Stimulated activated CD4-positive, alpha-beta T cell treated with anti-CD3 and anti-CD28 coated beads, TNF-alpha, amount 100 ng/mL, for 48 hours (primary cell): ENCODE measurements at places on chromosomes 5 and 9.

DNA sequence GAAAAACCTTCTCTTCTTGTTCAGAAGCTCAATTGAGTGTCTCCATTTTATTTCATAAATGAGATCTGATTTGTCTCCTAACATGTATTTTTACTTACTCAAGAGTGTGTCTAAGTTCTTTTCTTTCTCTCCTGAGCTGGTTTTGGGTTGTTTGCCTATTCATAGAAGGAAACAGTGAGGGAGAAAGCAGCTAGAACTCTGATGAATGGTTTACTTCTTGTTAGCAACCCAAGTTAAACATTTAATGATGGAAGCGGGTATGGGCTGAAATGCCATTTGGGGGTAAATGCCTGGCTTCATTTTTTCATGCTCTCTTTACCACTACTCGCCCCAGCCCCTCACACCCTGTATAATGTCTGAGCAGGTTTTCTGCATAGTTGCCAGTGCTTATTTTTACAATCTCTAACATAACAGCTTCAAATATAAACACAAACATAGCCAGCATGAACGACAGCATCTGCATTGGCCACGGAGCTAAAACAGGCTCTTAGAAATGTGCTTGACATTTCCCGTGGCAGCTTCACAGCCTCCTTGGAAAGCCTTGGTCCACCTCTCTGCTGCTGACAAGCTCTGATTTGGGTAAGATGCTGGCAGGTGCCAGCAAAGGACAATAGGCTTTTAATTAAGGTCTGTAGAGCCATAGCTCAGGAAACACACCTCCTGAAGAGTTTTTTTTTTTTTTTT, 321.1 kb downstream of the ARHGEF28 start:
- DNase-seq, result no peak

DNA sequence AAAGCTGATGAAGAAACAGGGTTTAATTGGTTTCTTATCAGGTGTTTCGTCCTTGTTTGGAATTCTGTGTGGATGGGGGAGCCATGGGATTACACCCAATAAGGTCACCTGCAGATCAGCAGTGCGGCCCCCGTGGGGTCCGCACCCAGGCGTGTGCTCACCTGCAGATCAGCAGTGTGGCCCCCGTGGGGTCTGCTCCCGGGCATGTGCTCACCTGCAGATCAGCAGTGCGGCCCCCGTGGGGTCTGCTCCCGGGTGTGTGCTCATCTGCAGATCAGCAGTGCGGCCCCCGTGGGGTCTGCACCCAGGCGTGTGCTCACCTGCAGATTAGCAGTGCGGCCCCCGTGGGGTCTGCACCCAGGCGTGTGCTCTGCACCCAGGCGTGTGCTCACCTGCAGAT, 41.7 kb upstream of the CEP72 start:
- DNase-seq, result no peak

GRCh38 chr5:23727271-23727670, 219.9 kb downstream of the PRDM9 start:
- DNase-seq, result no peak

GRCh38 chr5:16572289-16573015, 44.3 kb downstream of the RETREG1 start:
- DNase-seq, result no peak

DNA sequence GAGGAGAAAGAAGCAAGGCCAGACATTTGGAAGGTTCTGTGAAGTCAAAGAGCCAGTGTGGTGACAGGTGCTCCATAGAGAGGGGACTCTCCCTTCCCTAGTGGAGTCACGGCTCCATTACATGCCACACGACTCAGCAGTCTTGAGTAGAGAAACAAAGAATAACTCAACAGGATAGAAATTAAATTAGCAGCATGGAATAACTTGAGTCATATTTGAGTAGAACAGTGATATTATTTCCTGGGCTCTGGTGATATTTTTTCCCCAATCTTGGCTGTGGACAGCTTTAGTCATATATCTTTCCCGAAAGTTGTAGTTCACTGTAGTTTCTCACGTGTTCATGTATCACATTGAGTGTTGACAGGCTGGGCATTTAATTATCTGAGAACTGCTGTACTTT, 149.7 kb upstream of the EFNA5 start:
- no peak for DNase-seq

- no peak for DNase-seq
These were observed 9.7 kb upstream of the HSPB3 start for GRCh38 chr5:54445691-54446378.

DNA sequence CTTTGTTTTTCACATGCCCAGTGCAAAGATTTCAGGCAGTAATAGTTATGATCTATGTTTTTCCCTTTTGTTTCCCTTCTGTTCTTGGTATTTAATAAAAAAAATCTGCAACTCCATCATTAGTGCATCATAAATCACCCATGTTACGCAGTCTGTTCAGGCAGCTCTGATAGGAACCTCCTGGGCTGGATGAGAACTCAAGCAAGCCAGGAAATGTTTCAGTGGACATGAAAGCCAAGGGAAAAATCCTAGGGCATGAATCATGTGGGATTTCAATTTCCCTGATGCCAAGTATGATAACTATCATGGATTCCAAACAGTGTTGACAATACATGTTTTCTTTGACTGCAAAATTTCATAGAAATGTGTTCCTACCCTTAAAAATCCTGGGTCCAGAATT, 119.7 kb upstream of the TARS1 start:
- no peak for DNase-seq

- DNase-seq, result no peak
These were observed 142.8 kb downstream of the ENC1 start for GRCh38 chr5:74497706-74498105.
